T-helper 2 cell treated with Interferon-gamma antibody and Interleukin-4, amounts not matched to agents 100 ng/mL and 5 ng/mL, for 36 hours (primary cell): ENCODE measurements at places on chromosomes 7 and 10. TPM values are rescaled to one million over a fixed set of nuclear protein-coding genes. Genes with fewer than 3 reads are reported as not detected.

Gene ABCC2
- total RNA-seq, result 0.73 and 1.3 TPM in 2 replicates

Gene CYP2C19
- not detected in 2 replicates for total RNA-seq

Gene TBATA
- total RNA-seq, result not detected in 2 replicates

Gene OR9A2
- total RNA-seq, result not detected in 2 replicates

Gene MSANTD7
- total RNA-seq, result 17.9 and 18.0 TPM in 2 replicates

Gene UNCX
- total RNA-seq, result not detected in 2 replicates
